Muscle of leg (tissue), 16 donors: ENCODE measurements at places on chromosomes 1 and 21. TPM values are rescaled to one million over a fixed set of nuclear protein-coding genes. Genes with fewer than 3 reads are reported as not detected.

SERPINC1 gene
- 0.13 TPM for total RNA-seq

DNA sequence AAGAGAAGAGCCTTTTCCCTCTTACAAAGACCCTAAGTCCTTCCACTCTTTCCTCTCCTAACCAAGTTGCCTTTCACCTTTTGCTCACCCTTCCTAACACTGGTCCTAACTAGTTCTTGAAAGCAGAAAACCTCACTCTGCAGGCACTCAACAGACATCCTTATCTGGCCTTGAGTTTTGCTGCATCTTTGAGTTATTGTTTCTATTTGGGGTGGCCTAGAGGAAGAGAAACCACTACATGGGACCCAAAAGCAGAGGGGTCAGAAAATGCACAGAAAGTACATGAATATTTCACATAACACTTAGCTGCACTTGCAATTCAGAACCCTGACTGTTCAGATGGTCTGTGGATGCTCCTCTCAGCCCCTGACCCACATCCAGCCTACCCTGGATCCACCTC is 178.3 kb upstream of the SYT6 start:
- no peak for DNase-seq
- H3K4me3 ChIP-seq = no peak overlapping the region
- no peaks in the 10 kb centered on the region for H3K27me3 ChIP-seq

DNA sequence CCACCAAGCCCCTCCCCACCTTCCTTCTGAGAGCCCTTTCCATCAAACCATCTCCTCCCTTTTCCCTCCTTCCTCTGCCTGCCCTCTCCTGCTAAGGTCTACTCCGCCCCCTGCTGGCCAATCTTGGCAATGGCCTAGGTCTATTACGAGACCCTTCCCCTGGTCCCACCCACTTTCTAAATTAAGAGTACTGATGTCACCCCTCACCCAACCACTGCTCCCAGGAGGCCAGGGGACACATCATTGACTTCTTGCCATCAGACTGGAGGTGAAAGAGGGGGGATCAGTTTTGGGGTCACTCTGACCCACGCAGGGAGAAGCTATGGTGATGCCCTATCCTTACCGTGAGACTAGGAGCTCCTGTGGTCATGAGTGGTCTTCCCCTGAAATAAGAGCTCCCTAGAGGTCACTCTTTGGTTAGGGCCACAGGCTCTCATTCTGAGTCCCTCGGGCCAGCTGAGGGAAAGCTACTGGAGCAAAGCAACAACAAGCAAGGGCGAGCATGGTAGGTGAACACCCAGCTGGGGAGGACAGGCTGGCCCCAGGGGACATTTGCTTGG is 34.6 kb upstream of the S100A7 start:
- no peak overlapping the region for H3K4me3 ChIP-seq
- no peak overlapping the region for H3K27ac ChIP-seq
- no peaks in the 10 kb centered on the region for H3K36me3 ChIP-seq

GRCh38 chr1:9910076-9910422 is at the start of gene CTNNBIP1:
CTNNBIP1 (minus strand) TSS chr1:9910269; CDS start chr1:9872064, 38,205 bp downstream.
- H3K4me3 ChIP-seq = peak within 1 kb of the TSS; percentile 82
- no peaks in the 10 kb centered on the region for H3K27me3 ChIP-seq
- peak within 1 kb of the TSS; percentile 97 for H3K27ac ChIP-seq
- no peaks in the 10 kb centered on the region for H3K36me3 ChIP-seq

DNA sequence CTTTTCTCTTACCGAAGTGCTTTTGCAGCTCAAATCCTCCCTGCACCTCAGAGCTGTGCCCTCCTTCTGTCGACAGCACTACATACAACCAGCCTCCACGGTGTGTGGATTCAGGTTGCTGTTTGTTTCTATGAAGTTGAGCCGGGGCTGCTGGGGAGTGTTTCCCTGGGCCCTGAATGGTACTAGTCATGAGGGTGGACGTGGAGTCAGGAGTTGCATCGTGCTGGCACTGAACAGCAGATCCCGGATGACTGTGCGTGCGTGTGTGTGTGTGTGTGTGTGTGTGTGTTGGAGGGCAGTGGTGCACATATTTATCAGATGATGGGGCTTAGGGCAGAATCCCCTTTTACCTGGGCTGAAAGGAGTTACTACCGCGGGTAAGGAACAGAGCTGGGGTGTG is 47.0 kb downstream of the ACTL8 start:
- no peak overlapping the region for H3K27ac ChIP-seq
- H3K27me3 ChIP-seq = peaks cover 6% of the 10 kb centered on the region
- no peak overlapping the region for H3K4me3 ChIP-seq
- no peaks in the 10 kb centered on the region for H3K36me3 ChIP-seq
